CD4-positive, alpha-beta memory T cell (primary cell): ENCODE measurements at places on chromosomes 6 and 20.

- DNase-seq, result peak; percentile 6
Observed at GRCh38 chr6:144931172-144932035, 646.3 kb downstream of the UTRN start.

DNA sequence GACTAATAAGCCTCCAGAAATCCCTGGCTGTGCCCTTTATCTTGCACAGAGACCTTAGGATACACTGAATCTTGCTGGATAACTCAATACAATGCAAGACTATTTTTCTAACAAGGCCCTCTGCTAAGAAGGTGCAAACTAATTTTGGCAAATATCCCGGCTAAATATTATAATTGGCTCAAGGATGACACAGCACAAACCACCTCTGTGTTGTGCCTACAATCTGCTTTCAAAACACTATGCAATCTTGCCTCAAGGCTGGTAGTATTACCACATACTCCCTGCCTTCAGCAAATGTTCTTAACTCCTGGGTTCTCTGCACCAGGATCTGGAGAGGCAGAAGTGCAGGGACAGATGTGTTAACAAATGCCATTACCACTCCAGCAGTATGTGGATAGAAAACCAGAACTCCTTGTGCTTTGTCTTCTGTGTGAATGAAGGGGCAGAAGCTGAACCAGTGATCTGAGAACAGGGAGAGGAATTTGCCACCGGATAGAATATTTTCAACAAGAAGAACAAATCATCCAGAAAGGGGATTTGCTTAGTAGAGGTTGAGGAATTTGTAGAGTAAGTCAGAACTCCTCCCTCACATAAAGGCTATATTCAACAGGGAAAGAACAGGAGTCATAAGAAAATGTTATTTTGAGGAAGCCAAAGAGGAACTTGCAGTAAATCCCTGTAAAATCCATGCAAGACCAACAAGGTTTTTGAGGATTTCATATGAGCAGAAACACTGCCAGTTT is 74.1 kb upstream of the SLC4A11 start:
- DNase-seq, result no peak

GRCh38 chr20:50721881-50722281 is 9.5 kb upstream of the PARD6B start:
- no peak for DNase-seq

DNA sequence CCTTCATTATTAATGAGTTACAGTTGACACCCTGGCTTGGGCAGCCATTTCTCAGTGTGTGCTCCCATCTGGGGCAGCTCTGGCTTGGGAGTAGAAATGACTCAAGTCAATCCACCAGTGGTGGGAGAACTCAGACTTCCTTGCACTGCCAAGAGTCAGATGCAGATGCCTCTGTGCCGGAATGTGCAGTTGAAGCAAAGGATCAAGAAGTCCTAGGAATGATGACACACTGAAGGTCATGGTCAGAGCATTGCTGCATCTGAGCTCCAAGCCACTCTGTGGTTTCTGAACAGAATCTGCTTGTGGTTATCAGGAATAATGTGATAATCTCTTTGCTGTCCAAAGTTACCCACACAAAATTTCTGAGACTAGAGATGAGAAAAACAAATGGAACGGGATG is 19.5 kb upstream of the PAX1 start:
- no peak for DNase-seq

GRCh38 chr6:26057899-26058298 is 29.3 kb upstream of the HFE start:
- DNase-seq, result no peak

DNA sequence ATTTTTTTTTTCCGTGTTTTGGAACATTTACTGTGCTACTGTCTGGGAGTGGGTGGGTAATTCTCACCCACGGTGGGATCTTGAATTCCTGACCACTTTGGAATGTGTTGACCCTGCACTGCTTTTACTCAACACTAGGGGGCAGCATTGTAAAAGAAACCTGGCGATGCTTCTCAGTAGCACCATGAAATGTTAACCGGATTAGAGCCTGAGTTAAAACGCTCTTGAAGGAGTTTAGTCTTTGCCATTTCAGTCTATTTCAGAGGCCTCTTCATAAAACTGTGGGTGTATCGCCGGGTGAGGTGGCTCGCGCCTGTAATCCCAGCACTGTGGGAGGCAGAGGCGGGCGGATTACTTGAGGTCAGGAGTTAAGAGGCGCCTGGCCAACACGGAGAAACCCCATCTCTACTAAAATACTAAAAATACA is 114.4 kb upstream of the PRND start:
- DNase-seq, result peak; percentile 66

DNA sequence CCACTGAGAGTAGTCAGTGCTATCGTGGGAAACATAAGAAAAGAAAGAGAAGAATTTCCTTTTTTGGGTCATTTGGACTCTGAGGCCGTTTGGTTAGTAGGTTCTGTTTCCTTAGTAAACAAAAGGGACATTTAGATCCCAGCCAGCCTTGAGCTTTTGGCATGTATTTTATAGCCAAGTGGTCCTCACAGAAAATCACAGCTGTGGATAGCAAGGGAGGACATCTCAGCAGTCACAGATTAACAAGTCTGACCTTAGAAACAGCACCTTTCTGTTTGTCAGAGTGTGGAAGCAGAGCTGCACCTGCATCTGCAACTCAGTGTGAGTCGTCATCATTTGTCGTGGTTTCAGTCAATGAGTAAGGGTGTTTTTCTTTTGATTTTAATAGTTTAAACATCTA is 40.5 kb downstream of the FAM120B start:
- no peak for DNase-seq

DNA sequence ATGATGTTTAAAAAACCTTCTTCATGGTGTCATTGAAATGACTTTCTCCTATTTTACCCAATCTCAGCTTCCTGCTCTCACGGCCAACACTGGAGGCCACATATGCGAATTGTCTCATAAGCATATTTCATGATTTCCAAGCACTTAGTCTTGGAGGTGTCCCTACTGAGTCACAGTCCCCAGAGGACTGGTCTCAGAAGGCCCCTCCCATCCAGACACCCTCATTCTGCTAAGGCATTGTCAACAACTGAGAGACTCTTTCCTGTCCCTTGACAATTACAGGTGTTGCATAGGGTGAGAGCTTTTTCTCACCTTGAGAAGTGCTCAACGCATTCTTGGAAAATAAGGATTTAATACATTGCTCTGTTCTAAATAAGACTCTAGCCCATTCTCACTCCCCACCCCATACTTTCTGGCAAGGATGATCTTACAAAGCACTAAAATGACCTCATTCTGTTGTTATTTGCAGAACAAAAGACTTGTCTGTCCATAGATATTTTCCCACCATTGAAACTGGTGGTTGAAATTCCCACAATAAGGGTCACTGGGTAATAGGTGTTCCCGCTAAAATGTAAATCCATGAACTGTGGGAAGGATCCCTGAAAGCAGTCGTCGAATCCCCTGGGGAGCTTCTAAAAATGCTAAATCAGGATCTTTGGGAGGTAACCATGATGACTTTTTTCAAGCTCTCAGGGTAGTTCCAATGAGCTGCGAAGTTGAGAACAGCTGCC is 32.3 kb upstream of the SLC22A23 start:
- DNase-seq, result no peak

DNA sequence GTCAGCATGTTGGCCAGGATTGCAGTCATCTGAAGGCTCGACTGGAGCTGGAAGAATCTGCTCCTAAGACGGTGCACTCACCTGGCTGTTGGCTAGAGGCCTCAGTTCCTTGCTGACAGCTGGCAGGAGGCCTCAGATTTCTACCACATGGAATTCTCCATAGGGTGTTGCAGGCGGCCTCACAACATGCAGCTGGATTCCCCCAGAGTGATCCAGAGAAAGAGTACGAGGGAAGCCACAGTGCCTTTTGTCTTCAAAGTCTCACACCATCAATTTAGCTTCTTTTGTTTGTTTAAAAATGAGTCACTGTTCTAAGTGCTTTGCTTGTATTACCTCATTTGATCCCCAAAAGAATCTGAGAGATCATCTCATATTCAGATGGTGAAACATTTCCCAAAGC is 65.5 kb upstream of the FYN start:
- DNase-seq, result no peak

DNA sequence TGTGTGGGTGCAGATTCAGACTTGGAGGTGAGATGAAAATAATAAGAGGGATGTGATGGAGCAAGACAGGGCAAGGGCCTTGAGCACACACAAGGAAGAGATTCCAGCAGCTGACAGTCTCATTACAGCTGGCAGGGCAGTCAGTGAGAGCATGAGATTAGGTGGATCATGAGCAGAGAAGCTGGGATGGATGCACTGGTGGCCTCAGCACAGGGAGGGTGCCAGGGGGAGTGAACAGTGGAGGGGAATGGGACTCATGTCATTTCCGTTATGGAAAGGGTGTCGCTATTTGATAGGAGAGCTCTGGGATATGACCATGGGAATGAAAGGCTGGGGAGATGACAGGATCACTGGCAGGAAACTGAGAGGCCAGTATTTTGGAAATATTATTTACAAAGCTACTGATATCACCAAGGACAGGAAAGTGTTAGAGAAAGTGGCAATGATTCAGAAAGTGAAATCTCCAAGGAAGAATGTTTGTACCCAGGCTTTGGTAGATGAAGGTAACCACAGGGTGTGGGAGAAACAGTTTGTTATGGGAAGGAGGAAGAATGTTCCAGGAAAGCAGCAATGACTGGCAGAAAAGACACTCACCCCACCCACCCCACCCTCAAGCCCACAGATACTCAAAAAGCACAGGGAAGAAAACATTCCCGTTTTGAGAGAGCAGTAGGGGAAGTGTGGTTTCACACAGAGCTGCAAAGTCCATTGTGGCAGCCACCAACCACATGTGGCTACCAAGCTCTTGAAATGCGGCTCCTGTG is 214.7 kb upstream of the PROKR2 start:
- DNase-seq, result no peak

GRCh38 chr6:82385102-82385501 is 21.5 kb downstream of the TPBG start:
- no peak for DNase-seq

DNA sequence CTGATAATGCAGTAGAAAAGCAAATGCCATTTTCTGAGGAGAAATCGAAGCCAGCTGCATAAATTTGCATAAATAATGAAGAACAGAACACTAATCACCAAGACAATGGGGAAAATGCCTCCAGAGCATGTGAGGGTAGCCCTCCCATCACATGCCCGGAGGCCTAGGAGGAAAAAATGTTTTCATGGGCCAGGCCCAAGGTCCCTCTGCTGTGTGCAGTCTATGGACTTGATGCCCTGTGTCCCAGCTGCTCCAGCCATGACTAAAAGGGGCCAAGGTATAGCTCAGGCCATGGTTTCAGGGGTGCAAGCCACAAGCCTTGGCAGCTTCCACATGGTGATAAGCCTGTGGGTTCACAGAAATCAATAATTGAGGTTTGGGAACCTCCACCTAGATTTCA is 164.1 kb downstream of the HAO1 start:
- no peak for DNase-seq

GRCh38 chr6:126625019-126625418 is 285.1 kb downstream of the CENPW start:
- no peak for DNase-seq

GRCh38 chr20:13554076-13554475 is 84.7 kb downstream of the TASP1 start:
- no peak for DNase-seq

DNA sequence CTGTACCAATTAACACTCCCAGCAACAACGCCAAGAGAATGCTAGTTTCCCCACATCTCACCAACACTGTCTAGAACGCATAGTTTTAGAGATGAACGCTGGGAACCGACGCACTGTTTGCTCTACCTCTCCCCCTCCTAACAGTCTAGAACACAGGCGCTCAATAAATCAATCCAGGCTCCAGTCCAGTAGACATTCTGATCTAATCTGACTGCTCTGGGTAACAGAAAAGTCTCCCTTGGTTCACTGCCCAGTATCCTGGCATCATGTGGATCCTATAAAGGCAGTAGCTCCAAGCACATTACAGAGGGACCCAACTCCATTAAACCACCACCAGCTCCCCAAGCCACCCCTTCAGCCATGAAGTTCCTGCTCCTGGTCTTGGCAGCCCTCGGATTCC is at the start of gene DEFB132:
DEFB132 (plus strand) TSS at position 306 of the 400 bp plus-strand sequence; CDS start at position 361, 55 bp downstream.
- DNase-seq, result no peak
